ENCODE measurements at places on chromosomes 3 and 15. TPM values are rescaled to one million over a fixed set of nuclear protein-coding genes. Genes with fewer than 3 reads are reported as not detected.

Gene KNG1
- not detected for total RNA-seq

Gene EMC7
- 54.6 TPM for total RNA-seq

Gene ANKUB1
- total RNA-seq: not detected

Gene SLC28A2
- total RNA-seq: not detected

Measured in CD4-positive, alpha-beta T cell (primary cell).